AG20443 (cell line): ENCODE measurements at places on chromosomes 4 and X.

GRCh38 chr4:16026160-16026761 lies 57.6 kb downstream of the PROM1 start:
- DNase-seq = peak; percentile 35

- peak; percentile 73 for DNase-seq
Observed at GRCh38 chr4:145956288-145956890, 17.8 kb upstream of the ZNF827 start.

DNA sequence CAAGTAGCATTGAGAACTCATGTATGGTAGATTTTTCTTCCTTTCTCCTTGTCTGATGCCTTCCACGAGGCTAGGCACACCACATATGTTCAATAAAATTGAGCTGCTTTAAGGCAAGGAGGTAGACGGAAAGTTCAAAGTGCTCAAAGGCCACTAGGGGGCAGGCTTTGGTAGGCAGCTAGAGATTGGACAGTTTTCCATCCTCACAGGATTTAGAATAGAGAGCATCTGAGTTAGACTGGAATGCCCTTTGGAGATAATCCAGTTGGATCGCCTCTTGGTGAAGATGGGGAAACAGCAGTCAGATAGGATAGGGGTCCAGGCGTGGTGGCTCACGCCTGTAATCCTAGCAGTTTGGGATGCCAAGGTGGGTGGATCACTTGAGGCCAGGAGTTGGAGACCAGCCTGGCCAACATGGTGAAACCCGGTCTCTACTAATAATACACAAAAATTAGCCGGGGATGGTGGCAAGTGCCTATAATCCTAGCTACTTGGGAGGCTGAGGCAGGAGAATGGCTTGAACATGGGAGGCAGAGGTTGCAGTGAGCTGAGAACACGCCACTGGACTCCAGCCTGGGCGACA lies 30.4 kb downstream of the ELF4 start:
- DNase-seq = peak; percentile 77

DNA sequence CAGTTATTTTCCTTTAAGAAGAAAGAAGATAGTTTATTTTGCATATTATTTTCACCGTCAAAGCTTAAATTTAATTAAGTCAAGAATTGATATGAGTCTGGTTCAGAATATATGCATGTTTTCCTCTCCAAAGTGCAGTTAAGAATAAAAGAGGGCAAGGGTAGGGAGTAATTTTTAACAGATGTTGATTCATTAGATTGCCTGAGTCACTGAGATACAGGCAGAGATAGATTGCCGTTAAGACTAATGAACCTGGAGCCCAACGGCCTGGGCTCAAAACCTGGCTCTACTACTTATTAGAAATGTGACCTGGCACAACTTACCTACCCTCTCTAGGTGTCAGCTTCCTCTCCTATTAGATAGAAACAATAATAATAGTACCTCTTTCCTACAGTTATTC lies 1037.4 kb upstream of the PABPC4L start:
- DNase-seq = no peak

- peak; percentile 76 for DNase-seq
Observed at GRCh38 chr4:113445286-113445685, 316.3 kb downstream of the CAMK2D start.
